Natural killer cell (primary cell): ENCODE measurements at places on chromosomes 12 and 14. TPM values are rescaled to one million over a fixed set of nuclear protein-coding genes. Genes with fewer than 3 reads are reported as not detected.

DNA sequence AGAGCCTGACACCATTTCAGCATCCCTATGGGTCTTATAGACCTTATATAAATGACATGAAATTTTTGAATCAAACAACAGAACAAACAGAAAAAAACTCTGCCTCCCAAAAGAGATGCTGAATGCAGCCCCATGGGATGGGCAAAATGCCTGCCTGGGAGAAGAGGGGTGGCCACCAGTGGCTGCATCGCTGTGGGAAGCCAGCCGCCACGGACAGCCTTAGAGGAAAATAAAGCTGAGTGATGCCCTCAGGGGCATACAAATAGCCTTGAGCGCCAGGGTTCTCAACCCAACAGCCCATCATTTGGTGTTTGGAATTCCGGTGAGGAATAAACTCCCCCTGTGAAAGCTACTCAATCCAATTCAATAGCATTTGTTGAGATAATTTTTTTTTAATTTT is 22.9 kb downstream of the SYNE3 start:
- no peak for DNase-seq

- no peak for DNase-seq
Measured at GRCh38 chr12:107478881-107479280, 206.7 kb upstream of the PWP1 start.

GRCh38 chr14:81206115-81206514 is 14.6 kb downstream of the GTF2A1 start:
- DNase-seq: no peak

Gene SCN8A
- total RNA-seq: 0.42 TPM

Gene C12orf50
- not detected for total RNA-seq

- DNase-seq: no peak
Measured at GRCh38 chr12:91577586-91578539, 395.2 kb upstream of the DCN start.

DNA sequence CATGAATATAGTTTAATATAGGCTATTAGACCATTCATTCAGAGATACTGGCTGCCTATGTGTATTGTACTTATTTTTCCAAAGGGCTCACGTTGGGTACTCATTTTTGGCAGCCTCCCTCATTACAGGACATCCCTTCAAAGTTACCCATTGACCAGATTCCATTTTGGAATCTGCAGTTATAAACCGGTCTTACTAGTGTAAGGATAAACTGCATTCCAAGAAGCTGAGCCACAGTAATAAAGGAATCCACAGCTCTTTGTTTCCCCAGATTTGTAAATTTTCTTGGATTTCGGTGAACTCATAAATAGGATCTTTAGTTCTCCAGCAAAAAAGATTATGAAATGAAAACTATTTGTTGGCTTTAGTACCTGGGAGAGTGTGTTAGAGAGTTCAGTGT is 18.9 kb upstream of the CFL2 start:
- DNase-seq: no peak

Gene WSCD2
- total RNA-seq: not detected

Gene GPR84
- 4.9 TPM for total RNA-seq

DNA sequence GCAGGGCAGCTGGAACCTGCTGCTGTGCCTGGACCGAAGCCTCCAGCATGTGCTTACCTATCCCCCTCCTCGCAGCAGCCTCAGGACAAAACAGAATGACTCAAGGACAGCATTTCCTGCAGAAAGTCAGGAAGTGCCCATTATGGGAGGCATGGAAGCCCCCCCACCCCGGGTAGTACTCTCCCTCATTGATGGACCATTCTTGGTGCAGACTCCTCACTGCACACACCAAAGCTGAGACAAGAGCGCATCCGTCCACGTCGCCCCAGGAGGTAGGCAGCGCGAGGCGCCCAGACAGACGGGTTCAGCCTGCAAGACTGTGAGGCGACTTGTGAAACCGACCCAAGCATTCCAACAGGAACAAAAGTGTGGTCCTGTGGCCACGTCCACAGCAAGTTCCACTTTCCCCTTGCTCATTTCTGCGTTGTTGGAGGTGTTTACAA is 243.9 kb upstream of the ATXN7L3B start:
- DNase-seq: no peak

DNA sequence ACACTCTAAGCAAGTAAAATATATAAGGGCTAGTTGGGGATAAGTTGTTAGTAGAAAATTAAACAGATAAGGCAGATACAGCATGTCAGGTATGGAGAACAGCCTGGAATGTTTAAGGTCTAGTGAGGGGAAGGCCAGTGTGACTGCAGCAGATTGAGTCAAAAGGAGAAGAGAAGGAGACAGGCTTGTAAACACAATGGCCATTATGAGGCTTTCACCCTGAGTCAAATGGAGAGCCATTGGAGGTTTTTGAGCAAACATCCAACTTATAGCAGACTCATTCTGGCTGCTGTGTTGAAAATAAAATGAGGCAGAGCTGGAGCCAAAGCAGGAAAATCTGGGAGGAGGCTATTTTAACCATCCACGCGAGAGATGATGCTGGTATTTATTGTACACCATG is 142.0 kb downstream of the DUSP6 start:
- no peak for DNase-seq
